ENCODE measurements at places on chromosomes 3 and 15. TPM values are rescaled to one million over a fixed set of nuclear protein-coding genes. Genes with fewer than 3 reads are reported as not detected.

Gene SNX22
- total RNA-seq = 0.57 TPM

Gene HYAL1
- 2.8 TPM for total RNA-seq

Gene SCAANT1
- total RNA-seq = not detected

Gene SAMMSON
- total RNA-seq = not detected

Gene NRROS
- total RNA-seq = 12.7 TPM

Gene BSN
- total RNA-seq = 0.65 TPM

Gene TRAT1
- total RNA-seq = not detected

Gene CPN2
- total RNA-seq = not detected

Gene ZMAT3
- total RNA-seq = 54.2 TPM

Gene GOLGA8T
- not detected for total RNA-seq

Gene DUOXA2
- total RNA-seq = not detected

Gene DNAJA4
- 3.7 TPM for total RNA-seq

Gene KBTBD13
- total RNA-seq = not detected

Gene KLHL40
- total RNA-seq = not detected

Gene SLC28A2
- total RNA-seq = not detected

Gene GPR171
- not detected for total RNA-seq

Gene VIPR1
- total RNA-seq = 0.96 TPM

Gene LRRN1
- total RNA-seq = not detected

Gene CLRN1
- total RNA-seq = not detected

Gene NMD3
- total RNA-seq = 67.9 TPM

Gene MUC20
- 2.0 TPM for total RNA-seq

Gene ADGRG7
- total RNA-seq = not detected

Gene TRMT10C
- 34.1 TPM for total RNA-seq

Gene SLC22A14
- total RNA-seq = 0.10 TPM

Gene MYLK
- 22.5 TPM for total RNA-seq

Gene GOLGA6D
- total RNA-seq = not detected

Gene ZMYND10
- total RNA-seq = 0.19 TPM

Gene CAND2
- 5.2 TPM for total RNA-seq

Gene VPS13C
- total RNA-seq = 107 TPM

Gene SLC2A2
- not detected for total RNA-seq

Gene ANKRD34C
- not detected for total RNA-seq

Gene NR2E3
- total RNA-seq = 0.19 TPM

Gene CLDN16
- total RNA-seq = under 0.01 TPM

Gene OR5K2
- not detected for total RNA-seq

Gene COL6A5
- total RNA-seq = not detected

Gene NUP210
- total RNA-seq = 0.29 TPM

Gene GOLGA8S
- not detected for total RNA-seq

Gene FMN1
- total RNA-seq = 0.33 TPM

Gene ANKUB1
- total RNA-seq = not detected
